Regular cardiac myocyte (primary cell): ENCODE measurements at places on chromosomes 12 and 14. TPM values are rescaled to one million over a fixed set of nuclear protein-coding genes. Genes with fewer than 3 reads are reported as not detected.

Gene IL31
- total RNA-seq = not detected in 2 replicates

Gene TPCN1
- 14.6 and 20.6 TPM in 2 replicates for total RNA-seq

Gene RD3L
- total RNA-seq = not detected in 2 replicates

Gene KLHL28
- total RNA-seq = 7.3 and 13.8 TPM in 2 replicates

Gene ABHD4
- total RNA-seq = 6.9 and 24.8 TPM in 2 replicates

Gene MIS18BP1
- total RNA-seq = 23.1 and 35.7 TPM in 2 replicates

Gene TNFAIP2
- 43.5 and 72.4 TPM in 2 replicates for total RNA-seq

Gene EML5
- total RNA-seq = under 0.01 and 0.19 TPM in 2 replicates

Gene NOVA1
- total RNA-seq = 0.77 and 2.5 TPM in 2 replicates

Gene CEBPE
- not detected in 2 replicates for total RNA-seq

Gene NPFF
- total RNA-seq = not detected in 2 replicates

Gene HOXC4
- 0.19 TPM in 1 of 2 replicates, not detected in the other for total RNA-seq

Gene SLCO1B1
- total RNA-seq = not detected in 2 replicates

Gene MIP
- total RNA-seq = 0.19 TPM in 1 of 2 replicates, not detected in the other

Gene ANO2
- 0.19 and 0.85 TPM in 2 replicates for total RNA-seq

Gene FGF6
- not detected in 2 replicates for total RNA-seq

Gene INHBC
- not detected in 2 replicates for total RNA-seq

Gene BDKRB1
- 0.38 and 2.5 TPM in 2 replicates for total RNA-seq

Gene GPR65
- 0.19 and 0.28 TPM in 2 replicates for total RNA-seq

Gene KIF26A
- under 0.01 TPM in 2 replicates for total RNA-seq

Gene GPN3
- total RNA-seq = 19.4 and 45.8 TPM in 2 replicates

Gene CDH24
- total RNA-seq = 6.2 and 10.2 TPM in 2 replicates

Gene PRR4
- total RNA-seq = 0.28 and 1.2 TPM in 2 replicates

Gene PDE3A
- 23.1 and 31.8 TPM in 2 replicates for total RNA-seq

Gene OAS2
- 2.3 and 3.1 TPM in 2 replicates for total RNA-seq
